ENCODE measurements at places on chromosomes 3 and 15. TPM values are rescaled to one million over a fixed set of nuclear protein-coding genes. Genes with fewer than 3 reads are reported as not detected.

DNA sequence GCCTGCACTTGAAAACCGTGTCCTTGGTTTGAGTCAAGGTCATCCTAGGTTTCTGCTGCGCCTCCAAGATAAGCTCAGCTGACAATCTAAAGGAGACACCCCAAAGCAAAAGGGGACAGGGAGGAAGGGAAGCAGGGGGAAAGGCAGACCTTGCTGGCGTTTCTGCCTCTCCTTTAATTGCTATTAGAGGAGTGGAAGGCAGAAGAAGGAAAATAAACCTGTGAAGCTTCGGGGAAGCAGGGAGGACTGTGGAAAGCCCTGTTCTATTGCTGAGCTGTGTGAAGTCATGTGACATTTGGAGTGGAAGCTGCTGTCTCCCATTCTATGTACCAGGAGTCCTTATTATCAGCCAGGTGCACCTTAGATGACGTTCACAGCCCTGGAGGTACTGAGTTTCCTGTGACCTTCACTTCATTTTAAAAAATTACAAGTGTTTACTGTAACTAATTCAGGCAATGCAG is 21.5 kb upstream of the CHD2 start:
- H3K27me3 ChIP-seq: no peaks in the 10 kb centered on the region
- H3K4me1 ChIP-seq: peaks cover 14% of the 10 kb centered on the region
- H3K36me3 ChIP-seq: peaks cover 1% of the 10 kb centered on the region
- H3K4me3 ChIP-seq: no peak overlapping the region

DNA sequence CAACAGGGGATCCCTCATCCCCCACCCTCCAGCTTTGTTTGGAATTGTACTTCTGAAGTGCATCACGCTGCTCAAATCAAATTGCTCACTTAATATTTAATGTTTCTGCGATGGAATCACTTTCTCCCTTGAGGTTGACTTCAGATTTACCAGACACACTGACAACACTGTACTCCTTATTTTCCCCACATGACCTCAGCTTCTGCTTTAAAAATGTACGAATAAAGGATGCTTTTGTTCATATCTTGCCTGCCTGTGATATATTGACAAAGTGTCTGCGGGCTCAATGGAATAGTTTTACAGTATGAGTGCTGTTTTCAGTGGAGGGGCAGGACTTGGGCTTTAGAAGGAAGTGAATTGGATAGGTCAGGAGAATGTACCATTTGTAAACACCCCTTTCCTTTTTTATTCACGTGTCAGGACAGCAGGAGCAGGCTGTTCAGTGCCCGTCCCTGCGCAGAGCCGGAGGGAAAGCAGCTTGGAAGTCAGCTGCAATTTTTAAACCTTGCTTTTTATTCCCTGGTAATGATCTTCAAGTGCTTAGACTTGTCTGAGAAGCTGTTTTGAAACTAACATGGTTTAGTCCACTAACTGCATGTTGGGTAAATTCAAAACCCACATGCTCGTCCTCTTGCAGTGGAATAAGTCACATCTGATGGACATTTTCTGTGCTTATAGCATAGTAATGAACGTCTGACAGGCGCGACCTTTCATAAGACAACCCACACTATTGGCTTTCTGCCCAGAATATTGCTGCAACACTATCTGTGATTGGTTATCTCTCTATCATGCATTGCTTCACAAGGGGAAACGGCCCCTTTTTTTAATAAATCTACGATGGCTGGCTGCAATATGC is 29.9 kb downstream of the MBNL1 start:
- H3K27me3 ChIP-seq: peaks cover 80% of the 10 kb centered on the region
- no peaks in the 10 kb centered on the region for H3K4me1 ChIP-seq
- H3K36me3 ChIP-seq: no peaks in the 10 kb centered on the region

The ATG3 gene
- 36.3 TPM for total RNA-seq

DNA sequence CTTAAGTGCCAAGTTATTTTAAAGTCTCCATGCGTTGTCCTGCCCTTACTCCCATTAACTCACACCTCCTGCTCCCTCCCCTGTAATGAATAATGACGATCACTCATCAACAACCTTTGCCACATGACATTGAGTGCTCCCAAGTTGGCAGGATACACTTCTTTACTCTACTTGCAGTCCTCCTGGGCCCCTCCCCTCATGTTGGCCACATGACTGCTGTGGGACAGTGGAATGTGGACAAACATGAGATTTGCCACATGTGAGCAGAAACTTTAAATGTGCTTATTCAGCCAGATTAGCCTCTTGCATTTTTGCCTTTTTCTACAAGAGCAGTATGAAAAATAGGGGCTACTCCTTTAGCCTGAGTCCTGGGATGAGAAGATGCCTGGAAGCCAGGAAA is 167.9 kb downstream of the DCLK3 start:
- no peaks in the 10 kb centered on the region for H3K4me1 ChIP-seq
- DNase-seq: no peak
